Pancreas (tissue), 10 donors: ENCODE measurements at places on chromosomes 2 and 18. TPM values are rescaled to one million over a fixed set of nuclear protein-coding genes. Genes with fewer than 3 reads are reported as not detected.

The SERPINB3 gene
- total RNA-seq = not detected

The AP1S3 gene
- 2.5 TPM for total RNA-seq

The PRKCE gene
- total RNA-seq = 10.0 TPM

The GAL3ST2 gene
- not detected for total RNA-seq

- DNase-seq = no peak
Observed at GRCh38 chr2:38013158-38013752, 62.7 kb downstream of the CYP1B1 start.

GRCh38 chr2:55148269-55148668 is 83.8 kb downstream of the CLHC1 start:
- DNase-seq = no peak

DNA sequence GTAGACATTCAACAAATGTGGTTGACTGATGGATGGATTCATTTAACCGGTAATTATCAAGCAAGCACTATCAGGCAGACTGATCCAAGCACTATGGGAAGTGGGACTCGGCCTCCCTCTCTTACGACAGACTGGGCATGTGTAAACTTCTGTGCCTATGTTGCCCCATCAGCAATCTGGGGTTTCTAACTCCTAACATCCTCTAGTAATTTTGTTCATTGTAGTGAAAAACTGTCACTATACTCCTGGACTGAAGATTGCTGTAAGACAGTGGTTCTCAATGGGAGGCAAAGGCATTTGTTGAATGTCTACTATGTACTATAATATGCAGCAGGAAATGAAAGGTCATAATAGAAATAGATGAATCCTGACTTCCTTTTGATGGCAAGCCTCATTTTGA is 51.2 kb upstream of the CREB1 start:
- DNase-seq = no peak

- DNase-seq = no peak
Observed at GRCh38 chr2:48287976-48288375, 242.0 kb upstream of the STON1 start.

- no peak for DNase-seq
Observed at GRCh38 chr2:239132156-239132709, 268.6 kb downstream of the HDAC4 start.
